Thymus (tissue), 14 donors: ENCODE measurements at places on chromosomes 2 and 18. TPM values are rescaled to one million over a fixed set of nuclear protein-coding genes. Genes with fewer than 3 reads are reported as not detected.

- no peak for DNase-seq
Measured at GRCh38 chr2:129772190-129772579, 207.3 kb upstream of the RAB6C start.

- no peak for DNase-seq
Measured at GRCh38 chr2:44894058-44894457, 47.4 kb upstream of the SIX3 start.

The SLC19A3 gene
- 0.78 TPM for polyA plus RNA-seq

The SIX3 gene
- polyA plus RNA-seq = 0.11 TPM

DNA sequence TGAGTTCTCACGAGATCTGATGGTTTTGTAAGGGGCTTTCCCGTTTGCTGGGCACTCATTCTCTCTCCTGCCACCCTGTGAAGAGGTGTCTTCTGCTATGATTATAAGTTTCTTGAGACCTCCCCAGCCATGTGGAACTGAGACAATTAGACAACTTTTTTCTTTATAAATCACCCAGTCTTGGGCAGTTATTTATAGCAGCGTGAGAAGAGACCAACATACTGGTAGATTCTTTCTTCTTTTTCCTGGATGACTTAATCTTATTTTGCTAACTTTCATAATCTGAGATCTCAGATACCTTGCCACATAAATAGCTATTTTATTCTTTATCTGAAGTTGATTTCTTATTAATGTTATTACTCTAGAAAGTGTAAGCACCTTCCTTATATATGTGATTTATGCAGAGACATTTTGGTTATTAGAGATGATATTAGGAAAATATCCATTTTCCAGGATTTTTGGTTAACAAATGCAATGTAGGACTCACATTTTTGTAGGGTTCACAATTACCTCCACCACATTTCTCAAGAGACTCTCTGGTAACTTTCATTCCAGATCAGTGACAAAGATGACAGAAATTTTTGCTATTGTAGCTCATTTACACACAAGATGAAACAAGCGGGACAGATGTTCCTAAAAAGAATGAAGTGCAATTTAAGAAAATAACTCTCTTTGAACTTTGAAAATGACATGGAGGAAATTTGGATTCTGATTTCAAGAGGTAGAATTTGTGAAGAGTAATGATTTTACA, 97.9 kb upstream of the RND3 start:
- DNase-seq = no peak

- DNase-seq = no peak
Measured at GRCh38 chr2:19857100-19857499, 44.7 kb downstream of the TTC32 start.

The DIPK1C gene
- 26.4 TPM for polyA plus RNA-seq

GRCh38 chr2:26366957-26367356, 20.4 kb upstream of the ADGRF3 start:
- no peak for DNase-seq

The FEV gene
- 0.02 TPM for polyA plus RNA-seq

GRCh38 chr18:75108579-75109318, 100.2 kb downstream of the PTGR3 start:
- DNase-seq = no peak

GRCh38 chr18:59871711-59872362, 28.0 kb upstream of the PMAIP1 start:
- no peak for DNase-seq

The RNF125 gene
- polyA plus RNA-seq = 10.2 TPM

DNA sequence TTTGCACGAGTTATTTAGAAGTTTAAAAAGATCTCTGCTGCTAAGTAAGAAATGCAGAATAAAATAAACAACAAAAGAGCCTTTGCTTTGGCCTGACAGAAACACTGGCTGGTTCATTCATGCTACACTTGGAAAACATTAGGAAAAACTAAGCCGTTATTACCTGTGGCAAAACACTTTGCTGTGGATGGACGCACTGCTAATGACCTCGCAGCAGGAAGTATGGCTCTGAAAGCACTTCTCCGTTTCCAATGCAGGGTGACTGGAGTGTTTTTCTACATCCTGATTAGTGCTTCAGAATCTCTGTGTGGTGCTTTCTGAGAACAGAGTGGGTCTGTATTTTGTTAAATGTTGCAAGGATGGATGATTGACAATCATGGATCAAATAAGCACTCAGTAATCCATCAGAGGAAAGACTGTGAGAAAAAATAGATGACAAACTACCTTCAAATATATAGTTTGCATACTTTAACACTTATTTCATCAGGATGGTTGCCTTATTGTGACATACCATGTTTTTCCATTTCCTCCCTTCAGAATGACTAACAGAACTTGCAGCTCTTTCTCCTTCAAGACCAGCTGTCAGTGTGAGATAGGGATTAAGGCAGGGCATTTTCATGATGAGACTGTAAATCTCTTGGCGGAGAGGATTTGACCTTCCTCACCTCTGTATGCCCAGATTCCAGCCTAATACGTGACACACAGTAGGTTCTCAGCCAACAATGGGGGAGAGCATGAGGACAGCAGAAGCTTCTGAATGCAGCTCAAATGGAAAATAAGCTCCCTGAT, 38.0 kb downstream of the LINC00305 start:
- DNase-seq = no peak
